ENCODE measurements at places on chromosomes 2 and 18.

DNA sequence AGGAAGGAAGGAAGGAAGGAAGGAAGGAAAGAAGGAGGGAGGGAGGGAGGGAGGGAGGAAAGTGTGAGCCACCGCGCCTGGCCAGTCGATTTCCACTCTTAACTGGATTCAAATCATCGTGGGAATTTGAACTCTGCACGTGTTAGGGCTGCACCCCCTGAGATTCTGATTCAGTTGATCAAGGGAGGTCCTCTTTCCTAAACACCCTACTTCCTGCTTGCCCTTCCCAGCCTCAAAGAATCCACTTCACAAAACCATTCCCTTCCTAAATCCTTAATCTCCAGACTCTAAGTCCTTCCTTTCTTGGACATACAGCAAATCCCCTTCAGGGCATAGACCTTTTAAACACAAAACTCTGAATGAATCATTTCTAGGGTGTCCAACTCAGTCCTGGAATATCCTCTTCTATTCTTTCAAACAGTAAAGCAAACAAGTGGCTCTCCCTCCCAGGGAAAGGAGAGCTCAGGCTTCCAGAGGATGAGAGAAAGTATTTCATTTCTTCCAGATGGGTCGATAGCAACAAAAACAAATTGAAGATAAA, 68.2 kb upstream of the MBOAT2 start:
- ATAC-seq = no peak

DNA sequence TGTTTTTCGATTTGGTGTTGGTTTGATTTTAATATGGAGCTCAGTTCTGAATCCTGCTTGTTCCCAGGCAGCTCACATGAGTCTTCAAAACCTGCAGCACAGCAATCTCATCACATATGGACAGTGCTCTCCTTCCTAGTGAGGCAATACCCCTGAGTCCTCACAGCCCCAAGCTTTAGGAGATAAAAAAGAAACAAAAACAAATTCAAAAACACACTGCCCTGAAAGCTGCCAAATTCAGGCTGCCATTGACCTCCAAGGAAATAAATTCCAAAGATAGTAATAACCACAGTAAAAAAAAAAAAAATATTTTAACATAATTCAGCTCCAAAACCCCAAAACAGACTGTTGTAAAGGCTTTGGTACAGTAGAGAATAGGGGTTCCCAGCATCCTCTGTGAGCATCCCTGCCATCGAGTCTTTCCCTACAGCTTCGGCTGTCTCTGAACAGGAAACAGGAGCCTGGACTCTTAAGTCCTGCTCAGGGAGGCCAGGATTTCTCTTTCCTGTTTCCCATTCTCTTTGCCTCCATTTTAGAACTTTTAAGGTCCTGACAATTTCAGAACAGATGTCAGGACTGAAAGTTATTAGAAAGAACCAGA, 14.7 kb upstream of the SP3 start:
- ATAC-seq = no peak

DNA sequence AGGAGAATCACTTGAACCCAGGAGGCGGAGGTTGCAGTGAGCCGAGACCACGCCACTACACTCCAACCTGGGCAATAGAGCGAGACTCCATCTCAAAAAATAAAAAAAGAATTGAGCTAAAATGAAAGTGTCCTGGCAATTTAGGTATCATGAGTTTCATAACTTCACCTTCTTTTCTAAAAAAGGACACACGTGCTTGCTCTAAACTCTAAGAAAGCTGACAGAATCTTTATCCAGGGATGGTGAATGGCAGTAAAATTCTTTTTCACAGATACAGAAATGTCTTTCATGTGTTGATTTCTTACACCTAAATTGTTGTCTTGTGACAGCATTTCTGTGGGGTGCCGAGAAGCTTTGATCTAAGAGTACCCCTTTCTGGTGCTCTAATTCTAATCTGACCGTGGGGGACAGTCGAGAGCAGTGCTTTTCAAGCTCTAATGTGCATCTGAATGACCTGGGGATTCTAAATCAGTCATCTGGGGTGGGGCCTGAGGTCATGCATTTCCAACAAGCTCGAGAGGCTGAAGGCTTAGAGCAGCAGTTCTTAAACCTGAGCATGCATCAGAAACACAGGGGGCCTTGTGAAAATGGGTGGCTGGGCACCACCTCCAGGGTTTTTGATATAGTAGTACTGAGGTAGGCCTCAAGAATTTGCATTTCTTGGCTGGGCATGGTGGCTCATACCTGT, 42.1 kb upstream of the REL start:
- ATAC-seq = no peak

DNA sequence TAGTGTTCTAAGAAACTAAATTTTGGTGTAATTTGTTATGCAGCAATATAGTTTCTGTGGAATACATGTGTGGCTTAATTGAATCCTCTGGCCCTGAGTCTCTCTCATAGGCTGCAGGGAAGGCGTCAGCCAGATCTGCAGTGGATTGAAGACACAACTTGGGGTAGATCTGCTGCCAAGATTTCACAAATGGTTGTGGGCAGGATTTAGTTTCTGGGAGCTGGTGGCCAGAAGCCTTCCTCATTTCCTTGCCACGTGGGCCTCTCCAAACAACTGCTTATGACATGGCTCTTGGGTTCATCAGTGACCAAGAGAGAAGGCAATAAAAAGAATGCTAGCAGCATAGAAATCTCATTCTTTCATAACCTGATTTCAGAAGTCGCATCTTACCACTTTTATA, 28.2 kb downstream of the CCDC102B start:
- ATAC-seq = no peak

DNA sequence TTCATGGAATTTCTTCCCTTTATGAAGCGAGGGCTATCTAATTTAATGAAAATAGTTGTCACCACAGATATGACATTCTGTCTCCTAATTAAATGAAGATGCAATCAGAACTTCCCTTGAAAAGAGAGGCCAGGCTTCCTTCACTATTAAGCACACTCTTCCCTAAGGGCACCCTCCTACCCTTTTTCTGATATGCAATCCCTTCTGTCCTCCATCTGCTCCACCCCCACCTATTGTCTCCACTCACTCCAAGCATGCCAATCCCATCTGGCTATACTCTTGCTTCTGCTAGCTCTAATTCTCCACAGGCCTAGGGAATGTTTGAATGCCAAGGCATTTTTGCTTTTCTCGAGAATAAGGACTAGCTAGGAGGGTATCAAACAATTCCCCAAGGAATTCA, 818.4 kb upstream of the FSHR start:
- ATAC-seq = no peak

GRCh38 chr2:95008306-95008705, 17.2 kb upstream of the MAL start:
- no peak for ATAC-seq

DNA sequence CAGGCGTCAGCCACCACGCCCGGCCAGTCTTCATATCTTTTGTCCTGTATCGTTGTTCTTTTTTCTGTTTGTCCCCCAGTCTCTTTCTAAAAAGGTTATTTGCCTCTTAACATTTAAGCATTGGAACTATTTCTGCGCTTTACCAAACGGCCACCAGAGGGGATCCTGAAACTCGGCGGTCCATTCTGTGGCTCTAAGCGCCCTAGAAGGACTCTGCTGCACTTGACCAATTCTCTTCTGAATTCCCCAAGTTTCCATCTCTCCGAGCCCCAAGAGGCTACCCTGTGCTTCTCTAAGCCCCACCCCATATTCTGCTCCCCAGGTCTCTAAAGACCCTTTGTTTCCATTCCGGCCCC, 33.1 kb upstream of the REG3G start:
- no peak for ATAC-seq

GRCh38 chr18:77701977-77702376, 452.3 kb downstream of the GALR1 start:
- no peak for ATAC-seq

GRCh38 chr2:140091926-140092325, 1311.7 kb upstream of the NXPH2 start:
- no peak for ATAC-seq

DNA sequence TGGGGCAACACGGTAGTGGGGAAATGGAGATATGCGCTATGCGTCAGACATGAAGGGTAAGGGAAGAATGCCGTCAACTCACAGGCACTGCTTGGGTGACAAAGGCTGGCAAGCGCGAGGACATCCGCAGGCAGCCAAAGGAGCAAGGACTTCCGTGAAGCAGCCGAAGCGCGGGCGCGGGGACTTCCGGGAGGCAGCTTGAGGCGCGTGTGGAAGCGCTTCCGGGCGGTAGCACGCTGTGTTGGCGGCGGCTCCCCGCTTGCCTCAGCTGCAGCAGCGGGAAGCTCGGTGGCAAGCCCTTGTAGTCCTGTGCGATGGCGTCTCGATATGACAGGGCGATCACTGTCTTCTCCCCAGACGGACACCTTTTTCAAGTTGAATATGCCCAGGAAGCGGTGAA, at the start of gene PSMA8:
TSS of gene PSMA8 (plus strand) at position 218 of the 400 bp plus-strand sequence. CDS start at position 315, 97 bp downstream.
- no peak for ATAC-seq

DNA sequence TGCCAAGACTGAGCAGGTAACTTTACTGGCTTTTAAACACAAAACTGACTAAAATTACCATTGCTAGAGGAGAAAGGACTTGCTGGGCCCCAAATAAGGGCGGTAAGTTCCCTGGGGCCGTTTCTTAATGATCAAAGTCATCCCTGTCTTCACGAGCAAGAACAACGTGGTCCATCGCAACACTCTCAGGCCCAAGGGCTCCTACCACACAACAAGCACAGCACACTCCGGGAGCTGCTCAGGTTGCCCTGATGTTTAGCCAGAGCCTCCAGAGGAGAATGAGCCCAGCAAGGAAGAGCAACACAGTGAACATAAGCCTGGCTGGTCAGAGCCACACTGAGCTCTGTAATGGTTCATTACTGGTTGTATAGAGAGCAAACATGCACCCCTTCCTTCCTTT, 102.7 kb downstream of the DYNC1I2 start:
- no peak for ATAC-seq

DNA sequence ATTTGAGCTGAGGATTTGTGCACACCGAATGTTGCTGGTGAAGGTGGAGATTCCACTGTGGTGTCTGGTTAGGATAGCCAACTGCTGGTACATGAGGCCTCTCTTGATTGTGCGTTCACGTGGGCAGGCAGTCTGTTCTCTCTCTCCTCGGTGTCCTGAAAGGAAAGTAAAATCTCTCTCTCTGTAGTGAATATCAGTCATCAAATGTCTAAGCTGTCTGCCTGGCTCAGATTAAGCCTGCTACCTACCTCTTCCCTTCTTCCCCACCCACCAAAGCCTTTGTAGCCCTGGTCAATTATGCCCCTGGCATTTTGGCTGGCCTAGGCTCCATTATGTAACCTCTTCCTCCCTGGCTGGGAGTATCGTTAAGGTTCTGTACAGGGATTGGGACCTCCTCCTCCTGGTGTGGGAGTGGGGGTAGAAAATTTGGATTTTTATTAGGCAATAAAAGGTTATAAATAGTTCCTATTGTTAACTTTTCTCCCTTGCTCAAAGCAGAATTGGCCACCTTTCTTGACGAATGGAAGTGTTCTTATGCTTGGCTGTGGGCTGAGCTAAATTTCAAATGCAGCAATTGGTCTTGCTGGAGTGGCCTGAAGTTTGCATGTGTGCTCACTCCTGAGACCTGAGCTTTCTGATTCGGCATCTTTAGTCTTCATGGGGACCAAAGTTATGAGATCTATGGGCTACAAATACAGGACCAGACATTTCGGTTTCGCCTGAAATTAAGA, 148.8 kb downstream of the WDSUB1 start:
- ATAC-seq = no peak

GRCh38 chr2:70104231-70105111, 17.2 kb downstream of the PCBP1 start:
- peak; percentile 50 for ATAC-seq

- ATAC-seq = no peak
Measured at GRCh38 chr18:9096007-9096371, 6.5 kb upstream of the NDUFV2 start.
